ENCODE measurements at places on chromosomes 7 and 10.

- DNase-seq: no peak
Observed at GRCh38 chr10:117222976-117223692, 17.8 kb upstream of the SLC18A2 start.

DNA sequence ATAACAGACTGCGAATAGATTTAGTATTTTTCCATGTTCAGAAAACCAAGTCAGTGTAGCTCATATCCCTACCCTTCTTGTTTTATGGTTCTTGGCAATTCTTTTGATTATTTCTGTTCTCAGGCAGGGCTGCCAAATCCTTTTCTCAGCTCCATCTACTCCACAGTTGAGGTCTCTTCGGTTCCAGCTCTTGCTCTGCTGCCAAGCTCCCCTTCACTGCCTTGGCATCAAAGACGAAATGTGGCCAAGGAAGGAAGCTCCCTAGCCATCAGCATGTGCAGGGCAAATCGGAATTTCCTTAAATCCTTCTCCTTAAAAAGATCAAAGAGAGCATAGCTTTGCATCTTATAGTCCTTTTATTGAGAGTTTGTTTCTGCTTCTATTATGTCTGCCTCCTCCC is 116.4 kb upstream of the NOBOX start:
- DNase-seq: no peak

DNA sequence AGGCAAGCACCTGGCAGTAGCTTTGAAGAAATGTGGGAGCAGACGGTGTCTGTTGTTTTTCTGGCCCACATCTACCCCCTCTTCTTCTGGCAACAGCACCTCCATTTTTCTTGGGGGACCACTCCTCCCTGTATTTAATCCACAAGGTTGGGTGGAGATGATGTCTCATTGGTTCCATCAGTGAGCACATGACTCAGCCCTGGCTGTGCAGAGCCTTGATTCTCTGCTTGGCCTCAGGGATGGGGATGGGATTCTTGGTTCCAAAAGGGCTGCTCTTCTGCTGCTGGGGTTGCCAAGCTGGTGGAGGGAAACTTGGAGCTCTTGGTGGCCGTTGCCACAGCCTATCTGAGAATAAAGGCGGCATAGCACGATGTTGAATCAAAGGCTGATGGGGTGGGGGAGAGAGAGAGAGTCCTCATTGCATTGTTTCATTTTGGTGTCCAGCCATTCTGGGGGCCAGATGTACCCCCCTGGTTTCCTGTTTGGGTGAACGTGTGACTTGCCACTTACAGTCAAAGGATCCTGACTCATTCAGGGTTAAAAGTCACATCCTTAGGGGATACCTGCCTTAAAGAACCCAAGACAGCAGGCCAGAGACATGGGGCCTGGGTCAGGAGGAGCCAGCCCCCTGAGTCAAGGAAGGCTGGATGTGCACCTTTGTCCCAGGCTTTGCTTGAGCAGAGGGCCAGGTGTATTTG is 25.9 kb downstream of the GRK5 start:
- no peak for DNase-seq

DNA sequence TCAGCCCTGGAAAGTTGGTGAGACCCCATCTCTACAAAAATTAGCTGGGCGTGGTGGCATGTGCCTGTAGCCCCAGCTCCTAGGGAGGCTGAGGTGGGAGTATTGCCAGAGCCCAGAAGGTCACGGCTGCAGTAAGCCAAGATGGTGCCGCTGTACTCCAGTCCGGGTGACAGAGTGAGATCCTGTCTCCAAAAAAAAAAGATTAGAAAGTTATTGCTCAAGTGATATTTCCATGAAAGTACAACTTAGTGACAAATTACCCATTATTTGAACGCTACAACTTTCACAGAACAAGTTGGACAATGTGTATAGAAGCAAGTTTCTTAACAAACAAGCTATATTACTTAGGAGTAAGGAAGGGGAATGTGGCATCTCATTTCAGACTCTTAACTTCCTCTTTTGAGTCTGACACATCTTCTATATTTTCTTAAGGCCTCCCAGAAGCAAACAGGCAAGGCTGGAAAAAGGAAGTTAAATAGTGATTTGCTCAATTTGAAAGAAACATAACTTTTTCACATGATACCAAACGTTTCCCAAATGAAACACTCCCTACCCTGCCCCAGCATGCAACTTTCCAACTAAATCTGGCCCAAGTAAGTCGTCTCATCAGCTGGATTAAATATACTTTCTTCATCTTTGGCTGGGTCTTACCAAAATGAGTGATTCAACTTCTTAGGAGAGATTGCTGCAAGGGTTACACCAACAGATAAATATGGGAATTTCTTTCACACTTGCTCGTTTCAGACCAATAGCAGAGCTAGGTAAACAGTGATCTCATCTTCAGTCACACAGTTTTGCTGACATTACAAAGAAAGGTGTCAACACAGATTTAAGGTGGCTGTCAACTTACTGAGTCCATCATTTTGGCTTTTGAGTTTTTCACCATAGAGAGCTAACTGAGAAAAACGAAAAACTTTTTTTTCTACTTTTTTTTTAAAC is 66.3 kb upstream of the KLF6 start:
- DNase-seq: no peak

DNA sequence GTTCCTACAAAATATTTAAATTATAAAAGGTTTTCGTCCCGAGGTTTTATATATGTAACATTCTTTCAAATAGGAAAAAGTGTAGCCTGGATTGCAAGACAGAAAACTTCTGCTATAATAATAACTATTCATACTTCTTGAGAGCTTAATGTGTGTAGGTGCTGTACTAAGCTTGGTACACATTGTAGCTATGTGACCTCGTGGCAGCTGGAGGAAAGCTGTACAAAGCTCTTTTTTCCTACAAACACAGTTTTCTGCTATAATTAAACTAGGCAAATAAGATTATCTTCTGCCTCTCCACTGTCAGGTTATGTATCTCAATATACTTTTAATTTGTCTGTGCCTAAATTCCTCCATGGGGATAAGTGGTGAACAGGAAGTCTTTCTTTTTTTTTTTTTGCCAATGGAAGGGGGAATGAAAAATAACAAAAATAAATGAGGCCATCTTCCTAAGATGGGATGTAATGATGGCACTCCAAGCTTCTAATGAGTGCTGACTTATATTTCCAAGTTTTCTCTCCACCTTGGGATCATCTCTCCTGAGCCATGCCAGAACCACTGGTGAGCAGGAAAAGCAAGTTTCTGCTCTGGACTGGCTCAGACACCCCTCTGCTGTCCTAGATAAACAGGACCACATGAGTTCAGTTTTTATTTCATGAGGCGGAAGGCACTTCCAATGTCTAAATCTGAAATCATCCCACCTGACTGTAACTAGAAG is 9.9 kb downstream of the SGMS1 start:
- DNase-seq: no peak

DNA sequence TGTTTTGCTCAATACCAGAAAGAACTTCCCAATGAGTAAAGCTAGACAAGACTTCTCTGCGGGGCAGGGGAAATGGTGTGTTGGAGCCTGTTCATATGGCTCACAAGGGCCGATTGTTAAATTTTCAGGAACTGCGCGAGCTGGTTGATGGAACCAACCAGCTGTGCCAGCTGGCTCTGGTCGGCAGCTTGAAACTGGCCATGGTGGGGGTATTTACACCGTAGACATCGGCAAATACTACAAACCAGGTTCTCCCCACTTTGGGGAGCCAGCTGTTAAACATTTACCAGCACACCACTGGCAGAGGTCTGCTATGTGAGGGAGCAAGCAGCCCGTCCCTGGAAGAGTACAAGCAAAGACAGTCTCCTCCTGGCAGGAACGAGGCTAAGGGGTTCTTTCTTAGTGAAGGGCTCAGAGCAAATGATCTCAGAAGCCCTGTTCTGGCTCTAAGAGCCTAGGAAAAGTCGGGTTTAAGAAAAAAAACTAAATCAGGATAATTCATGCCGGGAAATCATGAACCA is 8.8 kb upstream of the ZMIZ1 start:
- no peak for DNase-seq

DNA sequence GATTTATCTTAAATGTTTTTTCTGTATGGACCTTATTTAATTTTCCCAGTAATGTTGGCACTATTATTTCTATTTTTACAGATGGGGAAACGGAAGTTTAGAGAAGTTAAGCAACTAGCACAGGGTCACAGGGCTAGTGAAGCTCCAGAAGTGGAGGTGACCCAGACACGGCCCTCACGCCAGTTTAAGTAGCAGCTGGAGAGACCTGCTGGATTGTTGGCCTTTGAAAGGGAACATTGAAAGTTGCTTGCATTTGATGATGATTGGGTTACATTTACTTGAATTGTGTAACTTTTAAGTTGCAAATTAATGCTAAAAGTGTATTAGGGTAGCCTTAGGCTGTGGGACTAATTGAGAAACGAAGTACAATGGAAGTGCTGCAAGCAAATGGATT is 25.6 kb downstream of the CDK14 start:
- DNase-seq: no peak

DNA sequence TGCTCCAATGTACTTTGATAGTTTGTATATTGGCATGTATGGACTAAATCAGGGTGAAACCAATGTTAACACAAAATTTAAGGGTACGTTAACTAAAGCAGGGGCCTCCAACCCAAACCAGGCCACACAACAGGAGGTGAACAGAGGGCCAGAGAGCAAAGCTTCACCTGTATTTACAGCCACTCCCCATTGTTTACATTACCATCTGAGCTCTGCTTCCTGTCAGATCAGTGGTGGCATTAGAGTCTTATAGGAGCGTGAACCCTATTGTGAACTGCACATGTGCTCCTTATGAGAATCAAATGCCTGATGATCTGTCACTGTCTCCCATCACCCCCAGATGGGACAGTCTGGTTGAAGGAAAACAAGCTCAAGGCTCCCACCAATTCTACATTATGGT is 62.0 kb upstream of the SCIN start:
- no peak for DNase-seq

DNA sequence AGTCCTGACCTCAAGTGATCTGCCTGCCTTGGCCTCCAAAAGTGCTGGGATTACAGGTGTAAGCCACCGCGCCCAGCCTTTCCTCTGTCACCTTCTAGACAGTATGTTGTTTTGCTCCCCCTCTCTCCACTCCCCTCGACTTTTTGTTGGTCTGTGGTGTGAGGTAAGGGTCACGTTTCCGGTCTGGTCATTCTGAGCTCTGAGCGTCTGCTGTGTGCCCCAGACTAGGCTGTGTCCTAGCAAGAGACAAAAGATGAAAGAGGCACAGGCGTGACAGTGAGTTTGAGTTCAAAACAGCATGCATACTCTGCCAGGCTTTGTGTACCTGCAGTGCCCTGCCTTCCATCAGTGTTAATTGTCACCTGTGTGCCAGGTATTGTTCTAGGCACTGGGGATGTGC is 87.4 kb upstream of the PPIF start:
- no peak for DNase-seq

DNA sequence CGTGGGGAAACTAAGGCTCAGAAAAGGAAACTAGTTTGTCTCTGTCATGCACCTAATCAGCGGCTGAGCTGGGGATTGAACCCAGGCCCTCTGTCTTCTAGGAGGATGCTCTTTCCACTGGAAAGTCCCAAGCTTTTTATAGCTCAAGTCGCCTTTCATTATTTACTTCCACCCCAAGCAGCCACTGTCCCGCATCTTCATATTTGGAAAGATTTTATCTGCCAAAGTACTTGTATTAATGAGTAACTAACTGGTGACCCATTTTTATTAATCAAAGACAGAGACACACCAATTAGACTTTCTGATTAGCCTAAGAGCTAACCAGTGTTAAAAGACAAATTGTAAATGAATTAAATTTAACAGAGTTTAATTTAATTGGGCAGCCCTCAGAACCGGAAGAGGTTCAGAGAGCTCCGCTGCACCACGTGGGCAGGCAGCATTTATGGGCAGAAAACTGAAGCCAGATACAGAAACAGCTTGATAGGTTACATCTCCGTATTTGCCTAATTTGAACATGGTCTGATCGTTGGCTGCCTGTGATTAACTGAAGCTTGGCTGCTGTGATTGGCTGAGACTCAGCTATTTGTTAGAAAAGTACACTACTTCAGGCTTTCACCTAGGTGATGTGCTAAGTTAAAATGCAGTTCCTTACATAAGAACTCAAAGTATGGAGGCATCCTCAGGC is 78.5 kb upstream of the PDCD4 start:
- DNase-seq: no peak

GRCh38 chr7:44760034-44760580 is 11.5 kb downstream of the ZMIZ2 start:
- no peak for DNase-seq

DNA sequence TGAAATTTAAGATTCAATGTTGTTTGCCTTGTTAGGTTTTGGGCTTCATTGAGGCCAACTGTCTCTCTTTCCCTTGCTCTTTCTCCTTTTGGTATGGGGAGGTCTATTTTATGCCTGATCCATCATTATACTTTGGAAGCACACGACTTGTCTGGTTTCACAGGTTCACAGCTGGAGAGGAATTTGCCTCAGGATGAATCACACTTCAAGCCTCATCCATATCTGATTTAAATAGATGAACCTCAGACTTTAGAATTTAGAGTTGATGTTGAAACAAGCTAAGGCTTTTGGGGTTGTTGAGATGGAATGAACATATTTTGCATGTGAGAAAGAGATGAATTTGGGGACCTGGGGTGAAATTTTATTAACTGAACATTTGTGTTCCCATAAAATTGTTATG is 150.5 kb upstream of the IGFBP3 start:
- DNase-seq: no peak

- DNase-seq: no peak
Observed at GRCh38 chr10:81068460-81068859, 530.8 kb downstream of the SH2D4B start.

DNA sequence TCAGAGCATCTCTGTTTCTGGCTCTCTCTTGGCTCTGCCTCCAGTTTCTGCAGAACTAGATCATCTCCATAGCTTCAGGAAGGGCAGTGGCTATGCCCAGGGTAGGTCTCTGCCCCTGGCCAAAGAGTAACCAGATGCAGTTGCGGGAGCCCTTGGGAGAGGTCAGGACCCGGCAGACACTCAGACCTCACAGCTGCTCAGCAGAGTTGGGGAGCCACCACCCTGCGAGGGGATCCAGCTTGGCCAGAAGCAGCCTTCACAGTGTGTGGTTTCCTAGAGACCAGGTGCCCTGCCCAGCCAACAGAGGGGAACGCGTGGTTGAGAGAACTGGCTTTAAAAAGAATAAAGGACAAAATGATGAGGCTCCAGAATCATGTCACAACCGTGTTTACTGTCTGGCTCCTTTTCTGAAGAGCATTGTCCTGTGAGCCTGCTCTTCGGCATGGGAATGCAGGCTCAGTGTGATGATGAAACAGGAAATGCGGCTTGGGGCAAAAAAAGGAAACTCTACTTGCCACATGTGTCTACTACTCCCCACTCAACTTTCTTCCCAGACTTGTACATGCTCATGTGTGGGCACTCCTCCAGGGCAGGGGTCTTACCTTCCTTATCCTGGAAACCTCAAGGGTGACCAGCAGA is 243.1 kb downstream of the INHBA start:
- no peak for DNase-seq

- no peak for DNase-seq
Observed at GRCh38 chr10:50044941-50045664, 22.7 kb upstream of the WASHC2A start.

GRCh38 chr10:102395400-102396316 is at the start of gene NFKB2:
Gene NFKB2 (plus strand): TSS chr10:102395705. CDS start chr10:102395960, 255 bp downstream.
- peak; percentile 86 for DNase-seq
